ENCODE measurements at places on chromosomes 2 and 18. TPM values are rescaled to one million over a fixed set of nuclear protein-coding genes. Genes with fewer than 3 reads are reported as not detected.

Gene ABCB11
- total RNA-seq = not detected

Gene DPYSL5
- total RNA-seq = not detected

Gene TMEM200C
- under 0.01 TPM for total RNA-seq

Gene ESPNL
- not detected for total RNA-seq

Gene LONRF2
- total RNA-seq = under 0.01 TPM

Gene ACADL
- total RNA-seq = 0.48 TPM

Gene DYNC2LI1
- 11.1 TPM for total RNA-seq

Gene SCYGR4
- total RNA-seq = not detected

Gene AGXT
- total RNA-seq = not detected

Gene UGT1A3
- 0.24 TPM for total RNA-seq

Gene APCDD1
- not detected for total RNA-seq

Gene ESCO1
- 17.8 TPM for total RNA-seq

Gene CCDC102B
- total RNA-seq = not detected

Gene HOXD13
- total RNA-seq = not detected

Gene DES
- not detected for total RNA-seq

Gene CD207
- total RNA-seq = not detected

Gene CRACDL
- total RNA-seq = 1.1 TPM

Gene HOXD9
- total RNA-seq = not detected

Gene GKN1
- total RNA-seq = not detected

Gene TGFBRAP1
- 20.7 TPM for total RNA-seq

Gene TEX44
- not detected for total RNA-seq

Gene GATA6
- total RNA-seq = 5.1 TPM

Gene GAD1
- 4.9 TPM for total RNA-seq

Gene TXNDC2
- total RNA-seq = not detected

Gene HOXD3
- not detected for total RNA-seq

Gene BOLL
- not detected for total RNA-seq

Gene RAB17
- total RNA-seq = 2.1 TPM

Gene DNER
- 2.6 TPM for total RNA-seq

Gene TWIST2
- total RNA-seq = 8.5 TPM

Gene WDCP
- total RNA-seq = 5.1 TPM

Gene SERPINB10
- total RNA-seq = 4.8 TPM

Gene CCDC74B
- total RNA-seq = 1.4 TPM

Gene DNAH7
- total RNA-seq = under 0.01 TPM

Gene FAP
- 2.7 TPM for total RNA-seq

Gene DYSF
- total RNA-seq = 7.0 TPM

Gene HOXD10
- not detected for total RNA-seq

Gene IGFBP5
- 3.4 TPM for total RNA-seq

Gene GPR75
- 0.96 TPM for total RNA-seq

Gene SFTPB
- not detected for total RNA-seq

Gene NGEF
- total RNA-seq = 0.96 TPM

Gene TLX2
- not detected for total RNA-seq

Gene GCA
- total RNA-seq = 7.7 TPM

Gene SNORC
- total RNA-seq = 1.3 TPM

Gene FN1
- total RNA-seq = 78.0 TPM

Gene ACSL3
- total RNA-seq = 306 TPM

Gene SULT1C4
- total RNA-seq = 4.8 TPM

Gene MOCOS
- 15.9 TPM for total RNA-seq
